ENCODE measurements at places on chromosomes 7 and 10.

DNA sequence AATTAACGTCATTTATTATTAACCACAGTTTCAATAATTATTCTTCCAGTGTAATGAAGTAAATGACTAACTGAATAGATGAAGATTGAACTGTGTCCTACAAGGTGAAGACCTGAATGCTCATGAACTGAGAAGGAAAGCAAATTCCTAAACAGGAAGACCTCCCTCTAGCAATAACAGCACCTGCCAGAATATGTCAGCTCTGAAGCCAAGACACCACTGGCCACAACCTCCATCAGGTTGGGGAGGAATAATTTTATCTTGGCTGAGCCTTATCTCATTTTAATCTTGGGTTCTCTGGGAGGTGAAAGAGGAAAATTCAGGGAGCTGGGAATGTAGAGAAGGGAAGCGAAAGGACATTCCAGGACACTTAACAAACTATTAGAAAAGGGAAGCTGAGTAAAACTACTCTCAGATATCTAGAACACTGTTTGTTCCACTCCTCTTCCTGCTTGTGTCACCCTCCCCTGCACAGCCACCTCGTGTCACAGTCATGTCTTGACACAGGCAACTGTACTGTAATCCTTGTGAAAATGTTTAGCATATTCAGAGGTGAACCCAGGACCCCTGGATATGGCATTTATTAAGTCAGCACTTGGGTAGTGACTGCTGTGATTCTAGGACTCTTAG is 4.6 kb upstream of the SLC13A1 start:
- no peak for DNase-seq

DNA sequence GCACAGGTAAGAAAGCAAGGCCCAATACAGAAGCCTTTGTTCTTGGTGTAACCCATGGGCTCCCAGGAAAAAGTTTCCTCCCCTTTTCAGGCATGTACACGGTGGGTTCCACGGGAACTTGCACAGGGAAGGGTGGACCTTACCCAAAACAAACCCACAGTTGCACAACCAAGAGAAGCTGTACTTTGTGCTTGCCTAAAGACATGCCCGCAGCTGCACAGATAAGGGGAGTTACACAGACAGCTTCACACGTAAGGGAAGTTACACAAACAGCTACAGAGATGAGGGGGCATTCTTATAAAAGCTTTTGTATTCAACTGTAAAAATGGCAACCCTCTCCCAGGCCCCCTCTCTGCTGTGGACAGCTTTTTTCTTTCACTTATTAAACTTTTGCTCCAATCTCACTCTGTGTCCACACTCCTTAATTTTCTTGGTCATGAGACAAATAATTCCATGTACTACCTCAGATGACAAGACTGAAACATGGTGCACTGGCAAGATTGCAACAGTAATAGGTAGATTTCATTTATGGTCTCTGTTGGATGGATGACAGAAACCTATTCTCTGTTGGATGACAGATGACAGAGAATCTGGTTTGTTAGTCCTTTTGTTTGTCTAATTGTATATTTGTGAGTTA is 72.9 kb downstream of the ATE1 start:
- no peak for DNase-seq

DNA sequence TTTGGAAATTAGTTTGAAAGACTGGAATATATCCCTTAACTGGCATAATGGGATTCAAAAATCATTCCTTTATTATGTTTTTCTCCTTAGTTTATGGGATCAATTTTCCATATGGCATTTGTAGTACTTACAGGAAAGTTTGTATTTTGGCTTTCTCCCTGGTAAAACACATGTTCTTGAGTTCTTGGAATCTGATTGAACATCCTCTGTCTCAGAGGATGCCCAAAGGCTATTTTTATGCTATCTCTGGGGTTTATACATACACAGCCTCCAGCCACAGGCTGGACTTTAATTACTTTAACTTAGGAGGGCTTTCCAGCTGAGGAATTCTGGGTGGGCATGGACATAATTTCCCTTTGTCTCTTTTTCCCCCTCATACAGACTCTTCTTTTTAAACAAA is 236.4 kb downstream of the HGF start:
- DNase-seq: no peak

DNA sequence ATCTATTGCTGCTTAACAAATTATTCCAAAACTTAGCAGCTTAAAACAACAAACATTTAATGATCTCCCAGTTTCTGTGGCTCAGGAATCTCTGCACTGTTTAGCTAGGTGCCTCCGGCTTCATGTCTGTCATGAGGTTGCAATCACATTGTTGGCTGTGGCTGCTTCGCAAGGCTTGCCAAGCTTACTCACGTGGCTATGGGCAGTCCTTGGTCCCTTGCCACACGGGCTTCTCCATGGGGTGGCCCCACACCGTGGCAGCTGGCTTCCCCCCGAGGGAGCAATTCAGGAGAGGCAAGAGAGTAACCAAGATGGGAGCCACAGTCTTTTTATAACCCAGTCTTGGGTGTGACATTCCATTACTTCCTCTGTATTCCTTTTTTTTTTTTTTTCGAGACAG is 67.4 kb downstream of the NEURL1 start:
- no peak for DNase-seq

- DNase-seq: no peak
These were observed 413.5 kb upstream of the SEMA3D start for GRCh38 chr7:85600395-85600794.

DNA sequence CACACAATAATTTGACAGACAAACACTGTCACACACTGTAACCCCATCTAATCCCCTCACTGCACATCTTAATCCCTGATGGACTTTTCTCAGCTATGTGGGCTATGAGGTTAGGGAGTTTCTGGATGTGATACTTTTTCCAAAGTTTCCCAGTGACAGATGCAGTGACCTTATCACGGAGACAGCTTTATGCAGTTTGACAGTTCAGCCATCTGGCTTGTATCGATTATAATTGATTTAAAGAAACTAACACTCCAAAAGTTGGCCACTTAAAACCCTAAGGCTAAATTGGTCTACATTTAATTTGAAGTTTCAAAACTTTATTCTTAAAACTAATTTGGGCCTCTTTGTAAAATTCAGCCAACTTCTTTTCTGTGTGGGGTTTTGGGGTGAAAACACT is 196.7 kb downstream of the SDK1 start:
- no peak for DNase-seq

GRCh38 chr10:112131346-112131745 is 52.2 kb downstream of the GPAM start:
- no peak for DNase-seq

- DNase-seq: no peak
These were observed 68.2 kb downstream of the SLC13A1 start for GRCh38 chr7:123131556-123131955.

- DNase-seq: no peak
These were observed 252.1 kb downstream of the GLI3 start for GRCh38 chr7:41984888-41985287.

GRCh38 chr7:19932549-19933249 is 159.3 kb upstream of the TMEM196 start:
- DNase-seq: no peak

GRCh38 chr7:26515314-26515842 is 223.7 kb downstream of the SNX10 start:
- DNase-seq: no peak

DNA sequence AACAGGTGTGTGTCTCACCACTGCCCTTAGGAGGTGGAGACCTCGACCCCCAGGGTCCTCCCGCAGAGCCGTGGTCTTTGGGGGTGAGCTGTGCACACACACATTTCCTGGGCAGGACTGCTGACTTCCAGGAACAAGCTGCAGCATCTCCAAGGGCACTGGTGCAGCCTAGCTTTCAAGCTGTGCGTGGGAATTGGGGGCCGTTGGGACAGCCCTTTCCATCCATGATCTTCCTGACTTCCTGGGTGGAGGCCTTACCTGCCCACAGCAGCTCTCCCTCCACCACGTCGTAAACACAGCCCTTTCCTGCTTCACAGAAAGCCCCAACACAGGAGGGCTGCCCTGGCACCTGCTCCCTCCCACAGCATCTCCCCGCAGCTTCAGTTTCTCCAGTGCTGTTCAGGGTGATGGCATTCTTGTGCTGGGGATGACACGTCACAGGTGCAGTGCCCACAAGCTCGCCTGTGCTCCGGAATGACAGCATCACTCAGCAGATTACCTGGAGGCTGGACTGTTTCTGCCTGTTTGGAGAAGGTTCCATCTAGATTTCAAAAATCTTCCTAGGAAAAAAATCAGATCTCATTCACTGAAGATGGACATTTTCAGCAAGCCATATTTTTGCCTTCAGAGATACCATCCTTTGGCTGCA is 208.0 kb upstream of the PPP2R2D start:
- DNase-seq: no peak

DNA sequence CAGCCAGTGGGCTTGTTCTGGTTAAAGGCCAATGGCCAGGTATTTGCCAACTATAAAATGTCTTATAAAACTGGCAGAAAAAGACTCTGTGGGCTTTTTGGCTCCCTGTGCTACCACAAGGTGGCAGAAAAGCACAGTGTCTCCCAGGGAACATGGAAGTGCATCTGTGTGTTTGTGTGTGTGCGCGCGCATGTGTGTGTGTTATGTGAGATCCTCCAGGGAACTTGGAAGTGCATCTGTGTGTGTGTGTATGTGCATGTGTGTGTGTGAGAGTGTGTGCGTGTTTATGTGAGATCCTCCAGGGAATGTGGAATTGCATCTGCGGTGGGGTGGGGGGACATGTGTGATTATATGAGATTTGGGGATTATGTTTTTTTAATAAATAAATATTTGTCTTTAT is 30.2 kb upstream of the ABI1 start:
- no peak for DNase-seq

DNA sequence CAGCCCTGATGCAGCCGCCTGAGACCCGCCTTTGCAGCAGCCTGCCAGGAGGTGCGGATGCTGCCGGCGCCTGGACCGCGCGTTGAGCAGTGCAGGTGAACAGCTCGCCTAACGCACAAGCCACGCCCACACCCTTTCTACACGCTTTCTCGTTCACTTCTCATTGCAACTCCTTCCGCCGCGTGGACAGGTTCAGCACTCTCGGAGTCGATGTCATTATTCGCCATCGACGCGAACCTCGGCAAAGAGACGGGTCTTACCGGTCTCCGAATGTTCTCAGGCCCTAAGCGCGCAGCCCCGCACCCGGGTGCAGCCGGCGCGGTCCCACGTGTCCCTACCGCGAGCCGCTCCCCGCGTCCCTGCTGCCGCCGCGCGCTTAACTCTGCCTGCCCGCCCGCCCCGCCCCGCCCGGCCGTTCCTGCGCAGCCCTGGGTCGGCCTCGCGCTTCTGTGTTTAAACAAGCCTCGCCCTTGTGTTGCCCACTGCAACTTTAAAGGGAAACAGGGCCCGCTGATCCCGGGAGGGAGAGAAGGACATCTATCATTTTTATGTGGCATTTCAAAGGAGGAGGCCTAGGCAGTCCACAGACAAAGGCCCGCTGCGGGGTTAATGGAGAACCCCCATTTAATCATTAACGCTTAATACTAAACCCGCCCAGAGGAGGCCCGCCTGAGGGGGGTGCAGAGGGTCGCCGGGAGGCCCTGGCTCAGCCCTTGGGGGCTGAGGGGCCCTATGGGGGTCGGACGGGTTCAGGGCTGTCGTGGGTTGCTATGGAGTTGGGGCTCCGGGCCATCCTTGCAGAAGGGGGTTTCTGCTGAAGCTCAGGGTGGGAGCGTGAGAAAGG is 128.5 kb downstream of the WDR11 start:
- DNase-seq: no peak

GRCh38 chr10:129912986-129913695 is 50.9 kb downstream of the EBF3 start:
- DNase-seq: no peak

DNA sequence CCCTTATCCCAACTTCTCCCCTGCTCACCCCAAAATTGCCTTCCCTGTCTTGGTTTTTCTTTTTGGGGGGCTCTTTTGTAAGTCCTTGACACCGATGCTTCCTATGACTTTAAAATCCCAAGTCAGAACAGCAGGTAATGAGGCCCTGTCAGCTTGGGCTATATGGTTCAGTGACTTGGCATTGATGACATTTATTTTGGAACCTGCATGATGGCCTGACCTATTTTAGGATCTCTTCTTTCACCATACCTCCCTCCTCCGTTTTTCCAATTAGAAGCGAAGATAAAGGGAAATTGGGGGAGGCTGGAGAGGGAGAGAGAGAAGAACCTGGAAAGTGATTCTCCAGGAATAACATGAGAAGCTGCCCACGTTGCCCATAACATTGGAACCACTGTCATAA is 424.9 kb upstream of the AUTS2 start:
- DNase-seq: no peak

All from activated naive CD4-positive, alpha-beta T cell (primary cell).